Omental fat pad (tissue), 4 donors: ENCODE measurements at places on chromosomes 6 and 20. TPM values are rescaled to one million over a fixed set of nuclear protein-coding genes. Genes with fewer than 3 reads are reported as not detected.

The MCCD1 gene
- total RNA-seq, result not detected

The SALL4 gene
- 0.19 TPM for total RNA-seq

- DNase-seq, result no peak
Measured at GRCh38 chr6:104031346-104031745, 828.4 kb downstream of the HACE1 start.

GRCh38 chr6:24357336-24358218 is at the start of gene DCDC2:
DCDC2 (minus strand) TSS chr6:24358059; CDS start chr6:24357750, 309 bp downstream.
- DNase-seq, result no peak

DNA sequence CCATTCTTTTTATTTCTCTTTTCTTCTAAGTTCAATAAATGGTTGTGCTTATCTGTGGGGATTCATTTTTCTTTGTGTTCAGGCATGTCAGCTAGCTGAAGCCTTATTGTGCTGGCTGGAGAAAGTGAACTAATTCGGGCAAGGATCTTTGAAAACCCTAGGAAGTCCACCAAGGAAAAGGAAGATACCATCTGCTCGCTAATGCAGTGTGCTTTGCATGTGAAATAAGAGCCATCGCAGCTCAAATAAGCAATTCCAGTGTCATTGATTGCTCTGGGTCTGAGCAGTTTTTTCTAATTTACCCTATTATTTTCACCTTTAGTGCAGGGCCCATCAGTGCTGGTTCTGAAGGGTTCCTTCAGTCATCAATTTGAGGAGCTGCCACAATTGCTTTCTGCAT is 309.4 kb upstream of the SOX4 start:
- no peak for DNase-seq

DNA sequence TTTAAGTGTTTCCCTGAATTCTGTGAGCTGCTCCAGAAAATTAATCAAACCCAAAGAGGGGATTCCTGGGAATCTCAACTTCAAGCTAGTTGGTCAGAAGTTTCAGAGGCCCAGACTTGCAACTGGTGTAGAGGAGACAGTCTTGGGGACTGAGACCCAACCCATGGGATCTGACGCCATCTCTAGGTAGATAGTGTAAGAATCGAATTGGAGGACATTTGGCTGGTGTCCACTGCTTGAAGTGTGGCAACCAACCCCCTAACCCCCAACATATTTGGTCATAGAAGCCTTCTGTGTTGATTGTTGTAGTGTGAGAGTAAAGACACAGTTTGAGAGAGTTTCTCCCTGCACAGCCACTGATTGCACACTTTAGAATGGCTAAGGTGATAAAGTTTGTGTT is 103.5 kb upstream of the CARMIL1 start:
- DNase-seq, result no peak

The EYA4 gene
- 1.2 TPM for total RNA-seq

The GLP1R gene
- total RNA-seq, result not detected

DNA sequence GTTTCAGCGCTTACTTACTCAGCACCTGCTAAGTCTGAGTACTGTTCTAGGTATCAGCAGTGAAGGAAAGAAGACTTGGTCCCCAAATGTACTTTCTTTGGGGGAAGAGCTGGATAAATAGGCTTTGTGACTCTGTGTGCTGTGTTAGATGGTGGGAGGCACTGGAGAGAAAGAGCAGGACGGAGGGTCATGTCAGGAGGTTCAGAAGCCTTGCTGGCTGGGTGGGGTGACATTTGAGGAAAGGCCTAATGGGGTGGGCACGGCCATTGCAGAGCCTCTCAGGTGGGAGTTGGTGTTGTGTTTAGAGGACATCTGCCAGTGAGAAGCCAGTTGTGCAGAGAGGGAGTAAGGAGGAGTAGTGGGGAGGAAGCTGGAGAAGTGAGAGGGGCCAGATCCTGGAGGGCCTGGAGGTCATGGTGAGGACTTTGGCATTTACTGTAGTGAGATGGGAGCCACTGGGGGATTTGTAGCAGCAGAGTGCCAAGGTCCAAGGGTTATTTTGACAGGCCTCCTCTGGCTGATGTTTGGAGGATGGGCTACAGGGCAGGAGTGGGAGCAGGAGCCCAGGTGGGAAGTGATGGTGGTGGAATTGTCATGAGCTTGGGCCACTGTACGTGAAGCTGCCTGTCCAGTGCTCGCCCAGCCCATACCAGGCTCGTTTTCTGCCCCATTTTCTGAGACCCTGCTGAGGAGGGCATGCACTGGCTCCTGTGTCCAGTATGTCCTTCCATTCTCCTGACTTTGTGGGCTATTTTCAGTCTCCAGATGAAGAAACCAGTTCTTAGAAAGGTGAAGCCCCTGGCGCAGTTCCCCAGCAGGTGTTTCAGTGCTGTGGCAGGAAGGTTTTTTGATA is 886 bp downstream of the SDCBP2 start:
- DNase-seq, result peak; percentile 22
